CD8-positive, alpha-beta memory T cell (primary cell): ENCODE measurements at places on chromosomes 2 and 18.

DNA sequence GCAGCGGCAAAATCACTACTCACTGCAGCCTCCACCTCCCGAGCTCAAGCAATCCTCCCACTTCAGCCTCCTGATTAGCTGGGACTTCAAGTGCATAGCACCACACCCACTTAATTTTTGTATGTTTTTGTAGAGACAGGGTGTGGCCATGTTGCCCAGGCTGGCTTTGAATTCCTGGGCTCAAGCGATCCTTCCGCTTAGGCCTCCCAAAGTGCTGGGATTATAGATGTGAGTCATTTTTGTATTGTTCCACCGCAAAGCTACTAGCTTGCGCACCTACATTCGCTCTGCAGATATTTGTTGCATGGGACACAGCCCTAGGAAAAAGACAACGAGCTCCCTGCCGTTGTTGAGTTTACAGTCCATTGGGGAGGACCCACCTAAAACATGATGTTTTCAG lies 173.5 kb upstream of the AGAP1 start:
- DNase-seq: no peak

DNA sequence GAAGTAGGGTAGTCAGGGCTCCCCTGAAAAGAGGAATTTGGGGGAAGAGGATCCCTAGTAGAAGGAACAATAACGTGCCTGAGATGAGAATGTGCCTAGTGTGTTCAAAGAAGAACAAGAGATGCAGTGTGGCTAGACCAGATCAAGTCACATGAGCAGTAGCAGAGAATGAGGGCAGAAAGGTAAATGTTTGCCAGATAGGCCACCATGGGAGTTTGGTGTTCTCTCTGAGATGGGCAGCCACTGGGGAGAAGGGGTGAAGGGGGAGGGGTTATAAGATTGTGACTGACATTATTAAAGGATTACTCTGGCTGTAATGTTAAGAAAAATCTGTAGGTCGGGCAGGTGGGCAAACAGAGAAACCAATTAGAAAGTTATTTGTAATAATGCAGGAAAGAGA lies 166.0 kb downstream of the LCLAT1 start:
- no peak for DNase-seq

GRCh38 chr2:8115966-8116365 lies 565.9 kb upstream of the ID2 start:
- no peak for DNase-seq

- DNase-seq: no peak
Measured at GRCh38 chr18:78726326-78727056, 253.1 kb upstream of the SALL3 start.

GRCh38 chr18:48161911-48162698 lies 231.6 kb upstream of the SMAD2 start:
- no peak for DNase-seq

- no peak for DNase-seq
Measured at GRCh38 chr2:145957929-145958328, 1438.0 kb upstream of the ZEB2 start.

DNA sequence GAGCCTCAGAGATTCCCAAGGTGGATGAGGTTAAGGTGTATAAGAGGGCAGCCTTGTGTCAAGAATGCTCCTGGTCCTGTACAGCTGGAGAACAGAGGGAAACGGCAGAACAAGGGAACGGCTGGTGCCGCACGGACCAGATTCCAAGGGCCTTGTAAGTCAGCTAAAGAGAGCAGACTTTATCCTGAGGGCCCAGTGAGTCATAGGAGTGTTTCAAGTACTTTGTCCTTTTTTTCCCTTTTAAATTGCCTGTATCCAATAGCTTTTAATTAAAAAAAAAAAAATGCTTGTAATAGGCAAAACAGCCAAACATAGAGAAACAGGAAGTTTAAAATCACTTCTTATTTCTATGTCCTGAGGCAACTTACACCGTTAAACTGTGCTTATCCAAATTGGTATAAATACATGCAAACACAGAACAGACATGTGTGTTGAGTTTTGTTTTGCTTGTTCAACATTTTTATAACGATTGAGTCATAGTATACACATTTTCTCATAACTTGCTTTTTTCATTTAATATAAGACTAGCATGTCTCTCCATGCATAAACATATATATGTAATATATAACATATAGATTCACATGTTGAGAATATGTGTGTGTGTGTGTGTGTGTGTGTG lies 42.1 kb upstream of the EVA1A start:
- DNase-seq: no peak

- DNase-seq: no peak
Measured at GRCh38 chr2:176325732-176326131, 56.5 kb downstream of the MTX2 start.

DNA sequence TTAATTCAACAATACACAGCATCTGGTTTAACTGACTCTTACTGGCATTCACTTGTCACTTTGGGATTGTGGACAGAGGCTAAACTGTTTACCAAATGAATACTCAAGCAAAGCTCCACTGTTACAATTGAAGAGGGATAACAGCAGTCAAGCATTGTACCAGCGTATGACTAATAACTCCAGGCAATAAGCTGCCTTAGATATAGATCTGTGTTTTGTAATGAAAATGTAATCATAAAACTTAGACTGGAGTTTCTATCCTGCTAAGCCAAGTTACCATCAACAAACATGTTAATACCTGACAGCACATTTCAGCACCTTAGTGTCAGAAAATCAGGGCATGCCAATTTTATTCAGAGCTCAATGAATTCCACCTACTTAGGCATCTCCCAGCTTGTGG lies 889.5 kb downstream of the EPHA4 start:
- no peak for DNase-seq

DNA sequence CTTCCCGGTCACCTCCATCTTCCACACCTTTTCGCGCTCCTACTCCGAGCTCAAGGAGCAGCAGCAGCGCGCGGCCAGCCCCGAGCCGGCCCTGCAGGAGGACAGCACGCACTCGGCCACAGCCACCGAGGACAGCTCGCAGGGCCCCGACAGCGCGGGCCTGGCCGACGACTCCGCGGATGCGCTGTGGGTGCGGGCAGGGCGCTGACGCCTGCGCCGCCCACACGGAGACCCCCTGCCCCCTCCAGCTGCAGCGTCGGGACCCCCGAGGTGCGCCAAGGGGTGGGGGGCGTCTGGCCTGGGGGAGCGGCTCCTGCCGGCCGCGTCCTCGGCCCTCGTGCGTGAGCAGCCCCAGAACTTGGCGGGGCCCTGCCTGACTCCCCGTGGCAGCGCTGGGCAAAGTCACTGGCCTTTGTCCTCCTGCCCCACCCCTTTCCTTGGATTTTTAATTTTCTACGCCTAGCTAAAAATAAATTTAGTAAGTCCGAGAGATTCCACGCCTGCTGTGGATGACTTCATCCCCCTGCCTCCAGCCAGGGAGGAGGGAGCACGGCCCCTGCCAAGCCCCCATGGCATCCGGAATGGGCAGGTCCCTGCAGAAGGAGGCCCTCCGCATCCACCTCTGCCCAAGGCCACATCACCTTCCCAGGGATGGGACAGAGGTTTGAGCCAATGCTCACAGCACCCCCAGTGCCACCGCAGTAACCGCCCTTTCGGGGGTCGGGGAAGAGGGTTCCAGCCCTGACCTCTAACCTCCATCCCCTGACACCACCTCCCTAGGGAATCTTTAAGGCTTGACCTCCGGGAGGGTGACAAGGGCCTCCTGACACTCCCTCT lies 51.6 kb downstream of the SLC66A2 start:
- DNase-seq: no peak

GRCh38 chr18:23198217-23198845 lies 63.0 kb downstream of the CABLES1 start:
- no peak for DNase-seq

DNA sequence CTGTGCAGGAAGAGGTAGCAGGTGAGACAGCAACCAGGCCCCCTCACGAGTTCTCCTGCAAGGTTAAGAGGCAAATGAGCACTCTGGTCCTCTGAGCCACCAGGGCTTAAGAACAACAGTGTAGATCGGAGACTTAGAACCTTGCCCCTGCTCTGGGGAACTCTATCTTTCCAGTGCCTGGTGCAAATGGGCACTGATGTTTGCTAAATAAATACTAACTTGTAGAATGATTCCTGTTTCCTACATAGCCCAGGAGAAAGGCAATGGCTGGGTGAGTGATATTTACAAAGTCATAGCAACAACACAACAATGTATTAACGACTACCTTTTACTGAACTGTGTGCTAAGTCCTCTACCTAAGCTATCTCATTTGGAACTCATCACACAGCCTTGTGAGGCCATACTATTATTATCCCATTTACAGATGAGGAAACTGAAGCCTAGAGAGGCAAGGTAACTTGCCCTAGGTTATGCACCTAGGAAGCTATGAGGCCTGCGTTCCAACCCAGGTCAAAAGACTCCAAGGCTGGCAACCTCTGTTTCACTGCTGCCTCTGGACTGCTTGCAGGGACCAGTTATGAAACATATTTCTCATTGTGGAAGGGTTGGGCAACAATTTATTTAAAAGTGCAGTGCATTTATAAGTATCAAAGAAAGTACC lies 4.3 kb downstream of the ATP8B1 start:
- no peak for DNase-seq

GRCh38 chr18:47087676-47088075 lies 52.3 kb upstream of the ELOA2 start:
- DNase-seq: no peak

- no peak for DNase-seq
Measured at GRCh38 chr2:157699009-157699408, 70.3 kb upstream of the ACVR1C start.

- DNase-seq: no peak
Measured at GRCh38 chr2:70596739-70597138, 43.1 kb upstream of the TGFA start.

GRCh38 chr18:53906681-53907080 lies 317.8 kb downstream of the MBD2 start:
- no peak for DNase-seq

- no peak for DNase-seq
Measured at GRCh38 chr2:182240862-182241371, 185.9 kb downstream of the PDE1A start.

DNA sequence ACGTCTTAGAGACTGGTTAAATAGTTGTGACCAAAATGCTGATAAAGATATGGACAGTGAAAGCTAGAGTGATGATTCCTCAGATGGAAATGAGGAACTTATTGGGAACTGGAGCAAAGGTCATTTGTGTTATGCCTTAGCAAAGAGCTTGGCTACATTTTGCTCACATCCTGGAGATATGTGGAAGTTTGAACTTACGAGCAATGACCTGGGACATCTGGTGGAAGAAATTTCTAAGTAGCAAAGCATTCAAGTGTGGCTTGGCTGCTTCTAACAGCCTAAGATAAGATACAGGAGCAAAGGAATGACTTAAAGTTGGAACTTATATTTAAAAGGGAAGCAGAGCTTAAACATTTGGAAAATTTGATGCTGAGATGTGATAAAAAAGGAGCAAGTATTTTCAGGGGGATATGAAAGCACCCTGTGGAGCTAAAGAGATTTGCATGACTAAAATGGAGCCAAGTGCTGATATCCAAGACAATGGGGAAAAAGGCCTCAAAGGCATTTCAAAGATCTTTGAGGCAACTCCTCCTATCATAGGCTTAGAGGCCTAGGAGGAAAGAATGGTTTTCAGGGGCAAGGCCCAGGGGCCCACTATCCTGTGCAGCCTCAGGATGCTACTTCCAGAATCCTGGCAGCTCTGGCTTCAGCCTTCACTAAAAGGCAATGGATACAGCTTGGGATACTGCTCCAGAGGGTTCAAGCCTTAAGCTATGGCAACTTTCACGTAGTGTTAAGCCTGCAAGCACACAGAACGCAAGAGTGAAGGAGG lies 124.1 kb upstream of the KLHL14 start:
- DNase-seq: no peak

DNA sequence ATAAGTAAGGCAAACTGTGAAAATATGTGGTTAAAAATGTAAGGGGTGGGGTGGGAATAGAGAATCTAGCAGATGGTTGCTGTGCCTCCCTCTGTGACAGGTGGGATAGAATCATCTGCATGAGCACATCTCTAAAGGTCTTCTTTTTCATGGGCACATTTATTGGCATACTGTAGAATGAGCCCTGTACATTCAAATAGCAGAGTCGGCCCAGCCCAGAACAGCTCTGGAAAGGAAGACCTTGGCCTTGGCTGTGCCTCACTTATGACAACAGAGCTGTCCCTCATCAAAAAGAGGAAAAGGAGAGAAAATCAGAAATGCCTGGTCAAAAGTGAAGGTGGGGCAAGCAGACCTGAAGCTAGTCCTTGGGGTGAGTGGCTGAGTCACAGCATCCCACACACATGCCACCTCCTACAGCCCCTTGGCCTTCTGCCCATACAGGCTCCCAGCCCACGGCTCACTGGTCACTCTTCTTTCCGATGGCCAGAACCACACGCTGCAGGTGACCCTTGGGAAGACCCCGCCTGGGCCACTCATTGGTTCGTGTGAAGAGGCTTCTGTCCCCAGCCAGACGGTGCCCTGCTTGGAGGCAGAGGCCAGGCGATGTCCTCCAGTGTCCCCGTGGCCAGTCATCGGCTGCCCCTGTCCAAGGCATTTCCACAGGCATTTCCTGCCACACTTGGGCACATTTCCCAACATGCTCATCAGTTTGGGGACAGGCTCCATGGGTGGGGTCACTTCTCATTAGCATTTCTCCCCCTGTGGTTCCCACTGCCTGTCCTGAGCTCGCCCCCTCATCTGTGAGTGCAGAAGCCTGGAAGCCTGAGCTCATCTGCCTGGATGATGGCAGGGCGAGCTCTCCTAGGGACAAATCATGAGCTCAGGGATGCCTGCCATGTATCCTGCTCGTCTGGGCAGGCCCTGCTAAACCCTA lies 113.6 kb downstream of the MCFD2 start:
- DNase-seq: no peak

DNA sequence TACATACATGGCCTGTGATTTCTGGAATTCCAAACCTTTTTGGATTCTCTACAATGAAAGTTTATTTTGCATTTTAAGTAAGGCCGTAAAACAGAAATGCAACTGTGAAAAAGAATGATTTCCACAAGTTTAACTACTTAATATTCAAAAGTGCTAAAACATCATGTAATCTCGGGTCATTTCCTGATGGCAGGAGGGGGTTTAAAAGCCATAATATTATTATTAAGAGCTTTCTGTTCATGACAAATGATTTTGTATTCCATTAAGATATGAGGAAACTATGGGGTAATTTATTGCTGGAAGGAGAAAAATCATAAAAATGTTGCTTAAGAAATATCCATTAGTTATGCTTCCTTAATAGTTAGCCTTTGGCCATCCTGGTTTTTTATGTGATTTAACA lies 65.7 kb downstream of the COL4A3 start:
- DNase-seq: no peak

DNA sequence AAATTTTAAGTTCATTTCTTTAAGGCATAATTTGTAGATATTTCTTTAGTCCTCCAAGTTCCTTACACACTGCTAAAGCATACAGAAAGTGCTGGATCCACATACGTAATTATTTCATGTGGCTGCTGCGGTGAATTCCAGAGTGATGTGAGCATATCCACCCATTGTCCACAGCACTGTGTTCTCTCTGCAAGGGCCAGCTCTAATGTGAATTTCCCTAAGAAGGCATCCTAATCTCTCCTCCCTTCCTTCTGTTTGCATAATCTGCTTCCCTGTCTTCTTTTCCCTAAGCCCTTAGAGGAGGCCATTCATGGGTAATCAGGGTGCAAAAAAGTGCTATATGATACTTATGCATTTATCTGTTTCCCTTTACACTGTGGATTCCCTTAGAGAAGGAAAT lies 57.2 kb downstream of the COBLL1 start:
- DNase-seq: no peak
